ENCODE measurements at places on chromosomes 13 and 19.
A peak's percentile ranks its signal among the peaks of the same experiment; 100 is the strongest.

DNA sequence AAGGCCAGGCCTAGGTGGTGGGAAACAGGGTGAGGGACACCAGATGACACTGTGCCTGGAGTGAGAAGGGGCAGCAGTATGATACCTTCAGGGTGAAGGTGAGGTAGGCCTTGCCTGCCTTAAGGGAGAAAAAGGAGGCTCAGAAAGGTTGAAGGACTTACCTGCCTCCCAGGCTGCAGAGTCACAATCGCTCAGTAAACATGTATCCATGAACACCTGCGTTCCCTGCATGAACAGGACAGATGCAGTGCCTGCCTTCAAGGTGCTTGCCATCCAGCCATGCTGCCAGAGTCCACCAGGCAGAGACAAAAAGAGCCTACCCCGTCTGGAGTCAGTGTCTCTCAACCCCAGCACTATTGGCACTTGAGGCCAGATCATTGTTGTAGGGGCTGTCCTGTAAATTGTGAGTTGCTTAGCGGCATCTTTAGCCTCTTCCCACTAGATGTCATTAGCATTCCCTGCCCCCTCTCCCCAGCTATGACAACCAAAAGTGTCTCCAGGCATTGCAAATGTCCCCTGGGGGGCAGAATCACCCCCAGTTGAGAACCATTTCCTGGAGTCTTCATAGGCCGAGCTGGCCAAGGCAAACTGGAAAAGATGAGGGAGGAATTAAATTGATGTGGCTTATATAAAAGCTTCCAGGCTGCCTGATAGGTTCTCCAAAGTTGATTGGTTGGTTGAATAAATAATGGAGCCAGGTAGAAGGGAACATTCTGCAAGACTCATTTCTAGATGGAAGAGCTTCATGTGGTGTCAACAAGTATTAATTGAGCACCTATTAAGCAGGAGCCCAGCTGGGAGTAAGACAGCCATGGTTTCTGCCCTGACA lies 1.7 kb downstream of the MAP3K10 start:
- no peak for DNase-seq

DNA sequence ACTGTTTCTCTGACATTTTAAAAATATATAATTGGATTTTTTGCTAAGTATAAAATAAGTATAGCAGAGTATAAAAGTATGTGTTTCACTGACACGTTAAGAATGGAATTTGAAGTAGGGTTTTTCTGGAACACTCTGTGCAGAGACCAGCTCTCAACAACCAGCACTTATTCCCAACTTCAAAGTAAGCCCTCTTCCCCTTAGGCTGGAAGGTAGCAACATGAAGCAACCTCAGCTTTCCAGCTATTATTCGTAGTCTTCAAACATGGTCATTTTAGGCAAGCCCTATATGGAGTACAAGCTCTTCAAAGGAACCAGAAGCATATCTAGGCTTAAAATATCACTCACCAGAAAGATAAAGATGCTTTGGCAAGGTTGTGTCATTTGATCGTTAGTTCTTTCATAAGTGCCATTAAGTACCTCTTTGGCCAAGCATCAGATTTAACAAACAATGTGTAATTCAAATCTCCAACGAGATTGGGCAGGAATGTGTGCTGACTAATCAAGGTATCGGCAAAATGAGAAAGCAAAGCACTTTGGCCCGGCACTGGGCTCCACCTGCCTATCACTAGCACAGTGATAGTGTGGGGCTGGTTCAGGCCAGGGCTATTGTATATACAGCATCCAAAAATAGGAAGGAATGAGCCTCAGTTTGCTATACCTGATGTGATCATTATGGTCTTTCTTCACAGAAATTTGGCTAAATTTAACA lies 95.9 kb upstream of the FREM2 start:
- no peak for DNase-seq

GRCh38 chr19:8269724-8270123 lies 38.4 kb downstream of the CD320 start:
- no peak for DNase-seq

GRCh38 chr13:48819376-48819775 lies 156.3 kb upstream of the FNDC3A start:
- no peak for DNase-seq

- DNase-seq: no peak
These were observed 19.2 kb downstream of the SIPA1L3 start for GRCh38 chr19:37926255-37926654.

- DNase-seq: no peak
These were observed 98.6 kb downstream of the RBM26 start for GRCh38 chr13:79307433-79307861.

DNA sequence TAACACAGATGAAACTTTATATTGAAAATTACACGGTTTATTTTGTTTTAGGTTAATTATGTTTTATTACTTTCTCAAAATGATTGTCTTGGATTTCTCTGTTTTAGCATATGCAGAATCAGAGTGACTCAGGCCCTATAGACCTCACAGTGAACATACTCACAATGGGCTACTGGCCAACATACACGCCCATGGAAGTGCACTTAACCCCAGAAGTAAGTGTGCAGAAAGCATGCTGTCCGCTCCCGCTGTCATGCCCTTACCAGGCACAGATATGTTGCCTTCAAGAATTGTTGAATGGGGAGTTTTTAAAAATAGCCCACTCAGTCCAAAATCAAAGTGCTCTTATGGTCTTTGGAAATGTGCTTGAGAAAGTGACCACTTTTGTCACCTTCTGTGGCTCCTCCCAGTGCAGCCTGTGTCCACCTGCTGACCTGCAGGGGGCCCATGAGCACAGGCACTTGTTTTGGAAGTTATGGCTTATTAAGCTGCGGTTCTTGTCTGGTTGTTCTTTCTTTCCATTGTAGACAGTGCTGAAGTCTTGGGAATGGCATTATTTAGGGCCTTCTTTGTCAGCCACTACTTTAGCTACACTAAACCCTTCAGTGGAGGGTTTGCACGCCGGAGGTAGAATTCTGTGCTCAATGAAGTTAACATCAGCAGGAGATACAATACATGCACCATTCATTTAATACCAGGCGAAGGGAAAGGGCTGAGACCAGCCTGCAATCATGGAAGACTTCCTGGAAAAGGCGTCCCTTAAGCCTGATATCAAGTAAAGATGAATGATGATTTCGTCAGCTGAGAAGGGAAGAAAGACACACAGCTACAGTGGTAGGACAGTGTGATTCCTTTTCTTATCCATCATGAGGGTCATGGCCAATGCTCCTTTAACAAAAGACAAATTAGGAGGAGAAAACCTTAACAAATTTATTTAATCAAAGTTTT lies 36.7 kb downstream of the CUL4A start:
- no peak for DNase-seq

DNA sequence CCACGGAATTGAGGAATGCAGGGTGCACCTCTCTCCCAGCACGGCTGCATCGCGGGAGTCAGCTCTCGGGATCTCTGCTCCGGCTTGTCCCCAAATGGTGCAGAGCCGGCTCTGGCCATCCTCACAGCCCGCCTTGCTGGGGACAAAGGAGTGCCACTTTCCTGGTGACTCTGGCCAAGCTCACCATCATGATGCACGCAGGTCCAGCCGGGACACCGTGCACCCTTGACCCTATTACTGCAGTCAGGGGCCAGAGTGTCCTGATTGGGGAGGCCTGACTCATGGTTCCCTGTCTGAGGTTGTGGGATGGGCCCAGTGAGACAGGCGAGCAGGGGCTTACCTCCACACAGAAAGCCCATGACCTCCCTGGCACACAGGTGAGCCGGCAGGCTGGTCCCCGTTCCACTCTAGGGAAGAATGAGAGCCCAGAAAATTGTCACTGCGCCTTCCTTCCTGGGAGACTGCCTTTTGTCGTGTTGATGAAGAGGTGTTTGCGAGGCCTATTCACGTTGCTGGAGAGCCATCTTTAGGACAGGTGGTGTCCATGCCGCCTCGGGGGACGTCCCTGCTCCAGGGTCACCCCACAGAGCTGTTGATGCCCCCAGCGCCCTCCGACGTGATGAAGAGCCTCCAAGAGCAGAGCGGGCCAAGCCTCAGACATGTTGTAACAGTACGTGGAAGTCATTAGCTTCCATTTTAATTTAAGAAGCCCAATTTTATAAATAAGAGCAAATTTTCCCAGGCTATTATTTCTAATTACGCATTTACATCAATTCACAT lies 18.5 kb upstream of the VSTM2B start:
- no peak for DNase-seq

GRCh38 chr13:77048681-77049080 lies 21.7 kb upstream of the FBXL3 start:
- no peak for DNase-seq

DNA sequence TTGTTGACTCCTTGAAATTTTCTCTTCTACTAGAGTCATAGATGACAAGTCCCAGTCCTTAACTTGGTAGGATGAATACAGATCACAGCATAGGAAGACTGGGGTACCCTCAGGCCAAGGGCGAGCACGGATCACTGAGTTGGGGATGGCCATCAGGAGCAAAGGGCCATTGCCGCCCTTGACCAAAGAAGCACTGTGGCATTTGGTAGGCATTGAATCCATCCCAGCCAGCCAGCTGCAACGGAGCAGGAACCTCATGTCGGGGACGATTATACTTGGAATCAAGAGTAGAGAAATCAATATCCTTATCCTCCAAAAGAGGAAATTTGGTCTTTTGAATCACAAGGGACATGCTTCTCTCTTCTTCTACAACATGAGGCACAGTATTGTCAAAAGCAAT lies 50.1 kb upstream of the ZNF573 start:
- no peak for DNase-seq

DNA sequence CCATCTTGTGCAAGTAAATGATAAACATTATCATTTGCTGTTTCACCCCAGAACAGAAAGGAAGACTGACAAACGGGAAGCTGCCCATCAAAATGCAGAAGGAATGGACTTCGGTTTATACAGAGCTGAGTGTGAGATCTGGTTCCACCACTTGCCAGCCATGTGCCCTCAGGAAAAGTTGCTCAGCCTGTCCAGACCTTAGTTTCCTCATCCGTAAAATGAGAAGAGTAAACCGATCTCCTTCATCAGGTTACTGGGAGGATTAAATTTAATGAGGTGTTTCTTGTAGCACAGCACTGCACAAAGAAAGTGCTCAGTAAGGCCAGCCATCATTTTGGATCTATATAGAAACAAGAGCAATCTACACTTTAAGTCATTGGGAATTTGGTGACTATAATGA lies 36.7 kb upstream of the SERP2 start:
- no peak for DNase-seq

GRCh38 chr13:108214441-108215271 lies 680 bp downstream of the LIG4 start:
- DNase-seq: peak; percentile 19

GRCh38 chr19:12796146-12797071 lies 5.1 kb downstream of the JUNB start:
- peak; percentile 83 for DNase-seq

- peak; percentile 95 for DNase-seq
These were observed at the start of gene ZNF471 for GRCh38 chr19:56507446-56508289. ZNF471 (plus strand) TSS chr19:56507855; CDS start chr19:56511572, 3,717 bp downstream.

DNA sequence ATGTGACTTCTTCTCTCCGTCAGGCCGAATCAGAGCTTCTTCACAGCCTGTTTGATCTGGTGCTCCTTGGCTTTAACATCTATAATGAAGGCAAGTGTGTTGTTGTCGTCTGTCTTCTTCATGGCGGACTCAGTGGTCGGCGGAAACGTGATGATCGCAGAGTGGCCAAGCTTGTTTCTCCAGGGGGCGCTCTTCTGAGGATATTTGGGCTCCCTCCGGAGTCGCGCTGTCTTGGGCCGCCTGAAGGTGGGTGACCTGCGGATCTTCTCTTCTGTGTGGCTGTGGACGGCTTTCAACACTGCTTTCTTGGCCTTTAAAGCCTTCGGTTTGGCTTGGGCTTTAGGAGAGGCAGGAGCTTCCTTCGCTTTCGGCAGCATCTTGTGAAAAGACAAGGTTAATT lies 9.8 kb downstream of the TPRX1 start:
- DNase-seq: no peak

GRCh38 chr19:38395381-38396114 lies 7.1 kb downstream of the SPRED3 start:
- peak; percentile 46 for DNase-seq

- DNase-seq: no peak
These were observed 1141.3 kb upstream of the PCDH20 start for GRCh38 chr13:62556978-62557377.

Measured in naive thymus-derived CD8-positive, alpha-beta T cell (primary cell).